Naive thymus-derived CD4-positive, alpha-beta T cell (primary cell): ENCODE measurements at places on chromosomes 3 and 15. TPM values are rescaled to one million over a fixed set of nuclear protein-coding genes. Genes with fewer than 3 reads are reported as not detected.

GRCh38 chr3:133377396-133377795, 22.5 kb upstream of the BFSP2 start:
- H3K27me3 ChIP-seq: no peaks in the 10 kb centered on the region
- H3K4me3 ChIP-seq: no peak overlapping the region
- no peaks in the 10 kb centered on the region for H3K4me1 ChIP-seq
- H3K36me3 ChIP-seq: no peaks in the 10 kb centered on the region

DNA sequence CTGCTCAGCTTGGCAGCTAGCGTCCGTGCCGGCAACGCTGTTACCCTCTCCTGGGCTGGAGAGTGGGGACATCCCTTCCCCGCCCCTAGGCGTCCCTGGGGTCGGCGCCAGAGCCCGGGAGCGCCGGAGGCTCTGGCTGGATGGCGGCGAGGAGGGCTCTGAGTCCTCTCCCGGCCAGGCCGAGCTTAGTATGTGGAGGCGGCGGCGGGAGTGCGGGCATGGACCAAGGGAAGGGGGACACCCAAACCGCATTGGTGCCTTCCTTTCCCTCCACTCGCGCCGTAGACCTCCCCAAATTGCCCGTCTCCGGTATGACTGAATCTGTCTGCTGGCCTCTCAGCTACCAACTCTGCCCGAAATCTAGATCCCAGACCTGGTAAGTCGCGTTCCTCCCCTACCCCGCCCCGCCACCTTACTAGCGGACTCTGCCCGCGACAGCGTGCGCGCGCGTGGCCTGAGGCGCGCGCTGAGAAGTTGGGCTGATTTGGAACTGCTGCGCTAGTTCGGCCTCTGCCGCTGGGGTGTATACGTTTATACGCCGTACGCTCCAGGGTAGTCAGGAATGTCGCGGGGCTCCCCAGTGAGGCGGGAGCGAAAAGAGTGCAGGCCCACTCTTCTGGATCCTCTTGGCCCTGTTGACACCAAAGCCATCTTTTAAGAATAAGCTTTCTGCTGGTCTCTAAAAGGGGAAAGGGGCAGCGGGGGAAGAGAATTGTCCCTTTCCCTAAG, 12.2 kb downstream of the ZIC1 start:
- H3K4me1 ChIP-seq: no peaks in the 10 kb centered on the region
- no peak overlapping the region for H3K27ac ChIP-seq
- H3K36me3 ChIP-seq: no peaks in the 10 kb centered on the region
- H3K4me3 ChIP-seq: no peak overlapping the region
- no peaks in the 10 kb centered on the region for H3K27me3 ChIP-seq

DNA sequence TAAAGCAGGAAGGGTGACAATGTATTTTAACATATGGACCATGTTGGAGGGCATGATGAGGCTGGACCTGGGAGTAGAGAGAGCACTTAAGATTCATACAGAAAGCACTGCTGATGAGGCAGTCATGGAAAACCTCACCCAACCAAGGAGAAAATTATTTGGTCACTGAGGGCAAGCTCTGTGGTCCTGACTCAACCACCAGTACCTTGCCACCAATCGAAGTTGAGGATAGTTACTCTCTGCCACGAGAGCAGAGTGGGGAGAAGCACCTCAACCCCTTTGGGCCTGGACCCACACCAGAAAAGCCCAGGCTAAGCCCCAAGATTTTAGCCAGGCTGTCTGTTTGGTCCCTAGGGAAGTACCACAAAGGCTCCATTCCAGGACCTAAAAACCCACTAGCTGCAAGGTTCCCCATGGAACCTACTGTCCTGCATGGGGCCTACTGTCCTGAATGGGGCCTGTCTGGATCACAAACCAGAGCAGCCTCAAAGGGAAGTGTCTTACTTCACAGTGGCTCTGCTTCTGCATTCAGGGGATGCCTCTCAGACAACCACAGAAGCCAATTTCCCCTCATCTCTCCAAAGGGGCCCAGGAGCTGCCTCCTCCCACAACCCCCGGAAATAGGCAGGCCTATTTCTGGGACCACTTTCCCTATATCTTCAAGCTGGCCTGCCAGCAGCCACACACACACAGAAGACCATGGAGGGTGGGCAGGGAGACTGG, 4.2 kb downstream of the CCDC71 start:
- H3K4me3 ChIP-seq: no peak overlapping the region
- peak overlapping the region; percentile 9 for H3K27ac ChIP-seq
- DNase-seq: no peak
- H3K36me3 ChIP-seq: no peaks in the 10 kb centered on the region
- peaks cover 22% of the 10 kb centered on the region for H3K4me1 ChIP-seq

Gene ZBTB11
- total RNA-seq: 68.2 TPM

Gene GOLGA8O
- total RNA-seq: 5.4 TPM
